Foreskin keratinocyte (primary cell): ENCODE measurements at places on chromosomes 16 and 17. TPM values are rescaled to one million over a fixed set of nuclear protein-coding genes. Genes with fewer than 3 reads are reported as not detected.

Gene SCNN1B
- total RNA-seq = 0.07 TPM in 1 of 2 replicates, not detected in the other

Gene ZNF205
- 16.7 and 17.2 TPM in 2 replicates for total RNA-seq

Gene GAST
- 0.37 and 0.42 TPM in 2 replicates for total RNA-seq

Gene CLDN6
- total RNA-seq = 0.11 and 0.14 TPM in 2 replicates

Gene CCL13
- total RNA-seq = not detected in 2 replicates

Gene CLDN9
- not detected in 2 replicates for total RNA-seq

DNA sequence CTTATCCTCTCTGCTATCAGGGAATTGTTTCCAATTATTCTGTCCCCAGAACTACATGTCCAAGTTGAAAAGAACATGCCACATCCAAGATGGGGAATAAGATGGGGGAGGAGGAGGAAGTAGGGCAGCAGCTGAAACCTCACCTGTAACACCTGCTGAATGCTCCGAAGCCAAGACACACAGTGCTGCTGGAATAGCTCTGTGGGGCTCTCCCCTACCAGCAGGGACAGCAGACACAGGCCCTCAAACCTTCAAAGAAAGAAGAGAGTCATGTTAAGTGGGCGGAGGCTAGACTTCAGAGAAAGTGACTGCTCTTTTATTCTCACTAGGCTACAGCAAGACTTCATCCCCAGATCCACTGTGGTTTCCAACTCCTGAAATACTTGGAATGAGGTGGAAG lies 13.2 kb downstream of the PELP1 start:
- no peak for DNase-seq

DNA sequence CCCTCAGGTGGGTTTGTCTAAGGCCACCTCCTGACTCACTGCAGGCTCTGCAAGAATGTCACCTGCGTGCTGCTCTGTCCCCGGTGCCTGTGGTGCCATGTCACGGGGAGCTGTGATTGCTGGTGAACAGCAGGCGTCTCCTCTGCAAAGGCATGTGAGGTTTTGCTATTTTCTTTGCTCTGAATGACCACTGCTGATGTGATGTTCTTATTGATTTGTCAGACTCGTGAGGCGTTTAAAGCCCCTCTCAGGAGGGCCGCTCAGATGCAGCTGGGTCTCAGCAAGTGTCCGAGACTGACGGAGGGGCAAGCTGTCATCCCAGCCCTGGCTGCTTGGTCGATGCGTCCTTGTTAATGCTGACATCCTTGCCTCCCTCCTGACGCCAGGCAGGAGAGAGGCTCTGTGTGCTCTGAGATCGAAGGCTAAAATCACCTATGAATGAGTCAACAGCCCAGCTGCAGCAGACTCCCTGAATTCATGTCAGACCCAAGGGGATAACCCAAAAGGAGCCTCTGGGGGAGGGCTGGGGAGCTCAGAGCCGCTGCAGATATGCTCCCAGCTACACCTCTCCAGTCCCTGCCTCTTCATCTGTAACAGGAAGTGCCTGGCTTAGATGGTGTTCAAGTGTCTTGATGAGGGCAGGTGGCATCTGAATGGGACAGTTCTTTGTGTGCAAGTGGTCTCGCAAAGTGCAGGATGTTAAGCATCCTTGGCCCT lies 11.8 kb upstream of the PEMT start:
- no peak for DNase-seq

DNA sequence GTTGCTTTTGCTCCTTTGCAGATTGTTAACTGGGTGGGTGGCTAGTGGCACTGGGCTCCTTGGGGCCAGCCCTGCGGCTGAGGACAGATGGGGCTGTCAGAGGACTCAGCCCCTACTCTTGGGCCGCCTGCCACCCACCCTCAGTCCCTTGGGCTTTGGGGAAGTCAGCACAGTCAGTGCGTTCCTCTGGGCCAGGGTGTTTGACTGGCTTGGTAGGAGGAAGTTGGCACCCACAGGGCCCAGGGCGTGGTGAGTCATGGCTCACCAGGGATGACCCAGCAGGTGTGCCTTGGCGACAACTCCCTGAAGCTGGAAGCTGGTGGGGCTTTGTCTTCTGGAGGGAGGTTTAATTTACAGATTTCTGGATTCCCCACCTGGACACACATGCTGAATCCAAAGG lies 32.4 kb downstream of the HAPSTR1 start:
- DNase-seq = no peak

DNA sequence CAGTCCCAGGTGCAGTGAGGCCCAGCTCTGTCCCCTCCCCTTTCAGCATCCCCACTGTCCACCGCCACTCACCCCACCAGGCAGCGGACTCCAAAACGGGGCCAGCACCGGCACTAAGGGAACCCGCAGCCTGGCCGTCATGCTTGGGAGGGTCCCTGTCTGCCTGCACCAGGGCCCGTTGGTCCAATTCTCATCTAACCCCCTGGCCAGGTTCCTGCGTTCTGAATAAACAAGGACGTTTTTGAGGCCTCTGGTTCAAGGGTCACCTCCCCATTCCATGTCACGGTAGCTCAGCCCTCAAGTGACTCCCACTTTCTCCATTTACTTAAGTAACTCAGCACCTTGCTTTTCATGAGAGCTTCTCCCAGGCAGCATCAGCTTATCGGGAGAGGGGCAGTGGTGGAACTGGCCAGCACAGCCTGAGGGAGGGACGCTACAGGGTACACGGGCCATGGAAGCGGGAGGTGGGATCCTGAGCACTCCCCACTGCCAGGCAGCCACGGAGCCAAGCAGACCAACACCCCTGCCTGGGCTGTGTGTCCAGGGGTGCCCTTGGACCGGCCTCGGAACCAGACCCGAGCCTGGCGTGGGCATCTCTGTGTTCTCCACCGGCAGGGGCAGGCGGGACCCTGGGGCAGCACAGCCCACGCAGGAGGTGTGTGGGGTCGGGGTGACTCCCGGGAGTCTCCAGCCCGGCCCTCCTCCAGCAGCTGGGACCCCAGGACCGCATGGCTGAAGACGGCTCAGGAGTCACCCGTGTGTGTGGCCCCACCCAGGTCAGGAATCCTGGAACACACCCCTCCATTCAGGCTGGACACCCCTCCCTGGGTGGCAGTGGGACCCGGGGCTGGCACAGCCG lies 74.9 kb upstream of the GNG13 start:
- DNase-seq = no peak

DNA sequence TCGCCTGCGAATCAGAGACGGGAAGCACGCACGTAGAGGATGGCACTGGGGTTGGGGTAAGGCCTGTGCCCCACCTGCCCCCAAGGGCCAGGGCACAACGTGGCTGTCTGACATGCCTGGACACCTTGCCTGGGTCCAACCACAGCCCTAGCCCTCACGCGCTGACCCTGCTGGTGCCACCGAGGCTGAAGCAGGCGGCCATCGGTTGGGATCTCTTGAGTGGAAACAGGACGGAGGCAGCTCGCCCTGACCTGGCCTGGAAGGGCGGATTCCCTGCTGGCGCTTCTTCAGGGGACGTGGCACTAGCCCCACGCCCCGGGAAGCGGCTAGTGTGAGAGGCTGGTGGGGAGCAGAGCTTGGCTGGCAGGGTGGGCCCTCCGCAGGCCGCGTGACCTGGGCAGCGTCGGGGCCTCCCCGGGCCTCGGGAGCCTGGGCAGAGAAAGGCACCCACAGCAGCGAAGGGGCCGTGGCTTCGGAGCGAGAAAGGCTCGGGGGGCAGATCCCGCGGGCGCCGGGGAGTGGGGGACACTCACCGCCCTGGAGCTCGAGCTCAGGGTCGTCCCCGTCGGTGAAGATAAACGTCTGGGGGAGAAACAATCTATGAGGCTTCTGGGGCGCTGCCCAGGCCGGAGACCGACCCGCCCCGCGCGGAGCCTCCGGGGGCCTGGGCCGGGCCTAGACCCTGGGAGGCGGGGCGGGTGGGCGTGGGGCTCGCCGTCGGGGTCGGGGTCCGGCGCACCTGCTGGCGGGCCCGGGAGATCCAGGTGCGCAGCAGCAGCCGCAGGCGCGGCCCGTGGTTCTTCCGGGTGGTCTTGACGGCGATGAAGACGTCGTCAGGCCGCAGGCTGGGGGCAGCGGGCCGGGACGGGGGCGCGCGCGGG lies 610 bp downstream of the RFNG start:
- no peak for DNase-seq

DNA sequence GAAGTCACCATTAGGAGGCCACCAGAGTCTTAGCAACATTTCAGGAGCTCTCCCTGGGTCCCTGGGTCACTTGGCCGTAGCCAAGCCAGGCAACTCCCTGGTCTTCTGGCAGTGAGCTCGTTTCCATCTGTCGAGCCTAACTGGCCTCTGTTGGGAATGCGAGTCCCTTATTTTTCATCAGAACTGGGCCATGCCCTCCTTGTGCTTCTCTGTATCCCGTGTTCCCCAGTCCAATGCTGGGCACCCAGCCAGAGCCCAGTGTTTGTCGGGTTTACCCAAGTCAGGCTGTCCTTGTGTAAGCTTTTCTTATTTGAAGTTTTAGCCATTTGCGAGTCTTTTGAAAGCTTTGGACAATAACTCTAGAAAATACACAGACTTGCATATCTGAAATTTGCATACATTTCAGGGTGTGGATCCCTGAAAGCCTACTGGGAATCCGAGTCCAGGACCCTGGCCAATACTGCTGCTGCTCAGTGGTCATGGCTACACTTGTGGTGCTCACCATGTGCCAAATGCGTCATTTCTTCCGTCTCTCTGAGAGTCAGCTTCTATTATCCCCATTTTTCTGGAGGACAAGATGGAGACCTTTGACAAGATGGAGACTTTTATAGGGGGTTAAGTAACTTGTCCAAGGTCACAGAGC lies 81.6 kb upstream of the LGALS9 start:
- DNase-seq = no peak

GRCh38 chr17:43816336-43817320 lies 16.3 kb downstream of the MPP3 start:
- no peak for DNase-seq

GRCh38 chr17:66675991-66676371 lies 158.9 kb upstream of the CACNG5 start:
- DNase-seq = no peak

- DNase-seq = no peak
Observed at GRCh38 chr17:57862694-57863667, 13.1 kb upstream of the MRPS23 start.

DNA sequence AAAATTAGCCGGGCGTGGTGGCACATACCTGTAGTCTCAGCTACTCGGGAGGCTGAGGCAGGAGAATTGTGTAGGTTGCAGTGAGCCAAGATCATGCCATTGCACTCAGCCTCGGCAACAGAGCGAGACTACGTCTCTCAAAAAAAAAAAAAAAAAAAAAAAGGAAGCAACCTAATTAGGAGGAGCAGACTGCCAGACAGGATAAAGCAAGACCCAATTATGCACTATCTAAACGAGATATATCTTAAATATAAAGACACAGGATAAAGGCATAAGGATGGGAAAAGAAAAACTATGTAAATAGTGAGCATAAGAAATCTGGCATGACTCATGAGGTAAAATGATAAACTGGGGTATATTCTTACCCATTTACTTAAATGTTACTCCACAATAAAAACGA lies 4.9 kb downstream of the TXNDC11 start:
- DNase-seq = no peak

DNA sequence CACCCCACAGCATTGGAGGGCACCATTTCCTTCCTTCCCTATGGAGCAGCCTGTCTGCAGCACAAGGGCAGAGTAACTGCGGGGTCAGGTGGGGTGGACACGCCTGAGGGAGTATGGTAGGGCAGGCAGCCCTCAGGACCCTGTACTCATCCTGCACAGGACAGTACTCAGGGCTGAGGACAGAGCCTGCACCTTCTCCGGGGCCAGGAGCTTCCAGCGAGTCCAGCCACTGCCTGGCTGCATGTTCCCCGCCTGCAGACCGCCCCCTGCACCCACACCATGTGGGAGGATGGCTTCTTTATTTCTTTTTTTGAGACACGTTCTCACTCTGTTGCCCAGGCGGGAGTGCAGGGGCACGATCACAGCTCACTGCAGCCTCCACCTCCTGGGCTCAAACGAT lies 47.6 kb upstream of the CDC42EP4 start:
- DNase-seq = no peak

- no peak for DNase-seq
Observed at GRCh38 chr16:28167221-28167620, 44.5 kb downstream of the XPO6 start.

- no peak for DNase-seq
Observed at GRCh38 chr16:6977291-6977690, 355.4 kb upstream of the RBFOX1 start.

DNA sequence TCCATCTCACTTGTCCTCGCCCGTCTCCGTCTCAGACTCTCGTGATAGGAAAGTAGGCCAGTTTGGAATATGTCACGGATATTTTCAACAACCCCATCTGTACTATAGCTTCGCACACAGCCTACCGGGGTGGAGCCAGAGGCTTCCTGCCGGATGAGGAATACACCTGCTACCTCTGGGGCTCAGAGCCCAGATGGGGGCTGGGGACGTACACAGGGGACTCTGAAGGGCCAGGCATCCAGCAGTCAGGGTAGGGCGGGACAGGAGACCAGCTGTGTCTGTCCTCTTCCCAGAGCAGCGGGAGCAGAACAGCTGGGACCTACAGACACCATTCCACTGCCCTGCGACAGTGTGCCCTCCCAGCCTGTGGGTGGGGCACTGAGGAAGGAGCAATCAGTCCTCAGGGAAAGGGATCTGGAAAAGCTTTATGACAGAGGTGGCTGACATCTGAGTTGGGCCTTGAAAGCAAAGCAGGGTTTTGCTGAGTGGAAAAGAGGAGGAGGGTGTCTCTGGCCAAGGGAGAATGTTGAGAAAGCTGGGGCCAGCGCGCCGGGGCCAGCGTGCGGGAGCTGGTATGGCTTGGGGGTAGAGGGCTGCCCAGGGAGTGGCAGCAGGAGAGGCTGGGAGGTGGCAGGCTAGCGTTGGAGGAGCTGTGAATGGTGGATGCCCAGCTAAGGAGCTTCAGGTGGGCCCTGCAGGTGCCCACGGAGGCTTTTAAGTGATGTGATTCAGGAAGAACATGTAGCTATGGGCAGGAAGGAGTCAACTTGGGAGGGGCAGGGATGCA lies 11.5 kb upstream of the SRCIN1 start:
- no peak for DNase-seq

- no peak for DNase-seq
Observed at GRCh38 chr17:57625957-57626356, 119.1 kb downstream of the CCDC182 start.

DNA sequence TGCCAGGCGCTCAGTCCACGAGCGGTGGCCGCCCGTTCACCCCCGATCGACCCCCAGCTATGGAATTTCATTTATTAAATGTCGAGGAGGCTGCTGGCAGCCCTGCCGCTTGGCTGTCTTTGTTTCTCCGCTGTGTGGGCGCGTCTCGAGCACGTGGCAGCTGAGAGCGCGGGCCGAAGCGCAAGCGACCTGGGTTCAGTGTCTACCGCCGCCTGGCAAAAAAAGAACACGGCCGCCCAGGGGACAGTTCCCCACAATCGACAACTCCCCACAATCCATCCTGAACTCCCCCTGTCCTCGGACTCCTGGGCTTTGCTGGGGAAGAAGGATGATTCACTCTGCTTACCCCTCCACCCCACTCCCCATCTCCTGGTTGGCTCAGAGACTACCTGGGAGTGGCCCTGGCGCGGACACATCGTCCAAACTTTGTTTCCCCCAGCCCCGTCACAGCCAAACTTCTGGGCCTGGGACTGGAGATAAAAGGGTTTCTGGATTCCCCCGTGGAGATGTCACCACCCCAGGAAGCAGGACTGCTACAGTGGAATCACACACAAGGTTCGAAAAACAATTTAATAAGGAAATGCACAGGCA lies 1.7 kb upstream of the ANKRD13B start:
- peak; percentile 50 for DNase-seq

- no peak for DNase-seq
Observed at GRCh38 chr17:29458066-29458465, 67.9 kb downstream of the TAOK1 start.
